Epithelial cell of umbilical artery (primary cell): ENCODE measurements at places on chromosomes 16 and 17. TPM values are rescaled to one million over a fixed set of nuclear protein-coding genes. Genes with fewer than 3 reads are reported as not detected.

DNAH9 gene
- total RNA-seq = not detected in 2 replicates

FBXO39 gene
- total RNA-seq = 0.61 and 3.2 TPM in 2 replicates

TEFM gene
- total RNA-seq = 9.7 and 19.0 TPM in 2 replicates

BEAN1 gene
- total RNA-seq = 0.15 TPM in 1 of 2 replicates, not detected in the other

USP43 gene
- total RNA-seq = under 0.01 TPM in 1 of 2 replicates, not detected in the other

PMP22 gene
- 18.8 and 19.8 TPM in 2 replicates for total RNA-seq

ITGAE gene
- 27.3 and 28.7 TPM in 2 replicates for total RNA-seq

MATCAP1 gene
- 11.7 and 13.4 TPM in 2 replicates for total RNA-seq

CDH1 gene
- not detected in 2 replicates for total RNA-seq
